ENCODE measurements at places on chromosomes 7 and 10.

DNA sequence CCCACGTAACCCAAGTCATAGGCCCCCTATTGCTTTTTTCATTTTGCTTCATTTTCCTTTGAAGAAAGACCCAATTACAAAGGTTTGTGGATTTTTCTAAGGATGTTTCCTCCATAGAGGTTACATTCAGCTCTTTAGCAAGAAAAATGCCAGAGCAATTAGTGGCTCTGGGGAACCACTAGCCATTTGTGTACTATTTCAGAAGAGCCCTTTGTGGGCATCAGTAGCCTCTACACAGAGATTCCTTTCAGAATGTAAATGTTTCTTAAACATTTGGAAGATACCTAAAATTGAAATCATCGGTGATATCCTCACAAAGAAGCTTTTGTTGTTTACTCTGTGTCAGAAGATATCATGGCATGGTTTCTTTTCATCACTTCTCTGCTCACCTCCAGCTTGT is 291.0 kb upstream of the KMT2E start:
- no peak for DNase-seq

DNA sequence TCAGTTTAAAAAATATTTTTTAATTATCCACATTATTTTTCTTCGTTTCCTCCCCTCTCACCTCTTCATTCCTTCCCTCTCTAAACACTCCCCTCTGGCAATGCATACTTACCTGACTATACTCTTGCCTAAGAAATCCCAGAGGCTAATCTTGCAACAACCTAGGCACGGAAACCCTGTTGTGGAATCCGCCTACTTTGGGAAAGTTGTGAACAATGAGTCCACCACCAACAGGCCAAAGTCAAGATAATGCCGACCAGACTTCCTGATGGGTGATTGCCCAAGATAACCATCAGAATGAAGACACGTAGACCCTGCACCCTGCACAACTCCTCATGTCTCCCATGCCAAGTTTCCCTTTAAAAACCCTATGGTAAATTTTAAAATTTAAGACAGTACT is 521.5 kb downstream of the KIF20B start:
- peak; percentile 23 for DNase-seq

DNA sequence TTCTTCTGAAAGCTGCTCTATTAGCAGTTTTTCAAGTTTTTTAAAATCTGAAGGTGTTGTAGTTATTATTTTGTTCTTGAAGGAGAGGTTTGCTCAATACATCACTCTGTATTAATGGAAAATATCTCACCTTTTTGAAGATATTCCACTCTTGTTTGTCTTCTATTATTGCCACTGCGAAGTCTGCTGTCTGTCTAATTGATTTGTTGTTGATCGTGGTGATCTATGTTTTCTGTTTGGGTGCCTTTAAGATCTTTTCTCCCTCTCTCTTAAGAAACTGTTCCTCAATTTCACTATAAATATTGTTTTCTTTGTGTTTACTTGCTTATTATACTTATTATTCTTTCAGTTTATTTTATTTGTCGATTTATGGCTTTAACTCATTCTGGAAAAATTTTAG is 64.9 kb upstream of the FZD8 start:
- DNase-seq = no peak

- no peak for DNase-seq
These were observed 70.5 kb downstream of the SH3PXD2A start for GRCh38 chr10:103784723-103785418.

DNA sequence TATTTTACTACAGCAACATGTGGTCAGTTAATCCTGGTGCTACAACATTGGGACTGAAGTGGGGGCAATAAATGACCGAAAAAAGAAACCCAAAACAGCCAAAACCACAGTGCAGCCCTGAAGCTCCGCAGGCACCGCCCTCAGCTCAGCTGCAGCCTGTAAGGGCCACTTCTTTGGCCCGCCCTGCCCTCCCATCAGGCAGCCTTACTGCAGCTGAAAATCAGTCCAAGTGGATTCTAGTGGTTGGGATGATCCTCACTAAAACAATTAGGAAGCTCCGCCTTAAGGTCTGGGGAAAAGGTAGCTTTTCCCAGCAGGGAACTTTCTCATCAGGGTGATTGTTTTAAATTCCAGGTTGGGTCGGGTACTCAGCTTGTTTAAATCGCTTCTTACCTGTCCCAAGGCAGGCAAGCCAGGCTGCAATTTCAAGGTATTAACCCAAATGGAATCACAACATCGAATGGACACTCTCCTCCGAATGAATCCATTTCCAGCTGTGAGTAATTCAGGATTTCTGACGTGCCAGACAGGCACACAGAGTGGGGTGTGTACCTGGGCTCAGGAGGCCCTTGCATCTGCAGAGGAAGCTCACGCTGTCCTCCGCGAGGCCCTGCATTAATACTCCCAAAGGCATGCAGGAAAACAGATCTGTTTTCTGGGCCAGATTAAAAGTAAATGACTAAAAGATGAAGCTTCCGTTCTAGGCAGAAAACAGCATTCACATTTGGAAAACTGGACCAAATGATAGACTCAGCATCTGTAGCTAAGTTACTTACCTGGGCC is 104.3 kb downstream of the CREB5 start:
- no peak for DNase-seq
